Thoracic aorta endothelial cell (primary cell): ENCODE measurements at places on chromosomes 7 and 10. TPM values are rescaled to one million over a fixed set of nuclear protein-coding genes. Genes with fewer than 3 reads are reported as not detected.

Gene MYOZ1
- not detected in 2 replicates for total RNA-seq

Gene CAV1
- total RNA-seq = 1,517 and 1,602 TPM in 2 replicates

Gene HACD1
- 23.4 and 27.6 TPM in 2 replicates for total RNA-seq

Gene UNCX
- total RNA-seq = not detected in 2 replicates

Gene ADAM12
- 0.14 and 0.53 TPM in 2 replicates for total RNA-seq

Gene ZNF789
- 9.8 and 11.9 TPM in 2 replicates for total RNA-seq

Gene C10orf67
- total RNA-seq = not detected in 2 replicates
